Panc1 (cell line): ENCODE measurements at places on chromosomes 3 and 15.

DNA sequence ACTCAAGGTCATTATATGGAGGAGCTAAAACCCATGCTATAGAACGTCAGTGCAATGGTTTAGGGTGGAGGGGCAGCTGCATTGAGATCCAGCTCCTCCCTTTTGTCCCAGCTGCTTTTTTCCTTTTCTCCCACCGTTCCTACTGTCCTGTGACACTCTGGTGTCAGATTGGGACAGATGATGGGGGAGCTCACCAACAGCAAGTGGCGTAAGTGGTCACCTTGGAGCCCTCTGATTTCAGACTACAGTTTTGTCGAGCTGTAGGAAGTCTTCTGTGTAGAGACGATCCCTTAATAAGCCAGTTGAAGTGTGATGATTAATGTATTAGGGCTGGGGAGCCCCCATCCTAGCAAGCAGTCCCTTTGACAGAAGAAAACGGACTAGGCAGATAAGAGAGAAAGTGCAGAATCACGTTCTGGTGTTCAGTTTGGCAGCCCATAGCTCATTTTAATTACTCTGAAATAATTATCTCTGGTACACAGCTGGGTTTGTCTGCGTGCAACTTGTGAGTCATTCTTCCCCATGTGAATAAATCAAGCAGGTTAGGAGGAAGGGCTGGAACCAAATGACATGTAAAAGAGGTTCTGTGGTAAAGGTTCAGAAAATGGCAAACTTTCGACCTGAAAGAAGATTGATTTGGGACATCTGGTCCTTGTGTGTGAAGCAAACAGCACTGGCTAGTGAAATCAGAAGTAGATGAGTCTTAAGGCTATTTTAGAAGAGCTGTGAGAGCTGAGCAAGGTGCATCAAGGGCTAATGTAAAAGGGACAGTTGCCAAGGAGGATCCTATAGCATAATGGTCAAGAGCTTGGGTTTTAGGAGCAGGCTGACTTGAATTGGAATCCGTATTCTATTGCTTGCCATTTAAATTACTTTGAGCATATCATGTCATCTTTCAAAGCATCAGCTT lies 241.4 kb downstream of the EDEM1 start:
- DNase-seq = no peak

- no peak for DNase-seq
Measured at GRCh38 chr3:34008191-34008590, 209.8 kb downstream of the PDCD6IP start.

DNA sequence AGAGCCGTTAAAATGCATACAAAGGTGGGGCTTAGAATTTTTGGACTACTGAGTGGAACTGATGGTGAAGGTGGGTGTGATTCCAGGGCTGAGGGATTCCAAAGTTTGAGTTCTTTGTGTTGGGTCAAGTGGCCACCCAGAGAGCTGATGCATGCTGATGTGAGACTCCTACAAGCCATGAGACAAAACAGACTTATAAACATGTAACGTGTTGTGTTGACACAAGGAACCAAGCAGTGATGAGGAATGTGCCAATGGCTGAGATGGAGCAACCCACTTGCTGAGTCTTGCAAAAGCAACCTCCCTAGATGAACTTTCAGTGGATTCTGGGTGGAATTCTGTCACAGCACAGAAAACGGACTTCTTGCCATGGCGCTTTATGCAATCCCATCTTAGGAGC lies 289.0 kb downstream of the TLE3 start:
- no peak for DNase-seq

- no peak for DNase-seq
Measured at GRCh38 chr15:63483521-63484371, 20.6 kb upstream of the USP3 start.

DNA sequence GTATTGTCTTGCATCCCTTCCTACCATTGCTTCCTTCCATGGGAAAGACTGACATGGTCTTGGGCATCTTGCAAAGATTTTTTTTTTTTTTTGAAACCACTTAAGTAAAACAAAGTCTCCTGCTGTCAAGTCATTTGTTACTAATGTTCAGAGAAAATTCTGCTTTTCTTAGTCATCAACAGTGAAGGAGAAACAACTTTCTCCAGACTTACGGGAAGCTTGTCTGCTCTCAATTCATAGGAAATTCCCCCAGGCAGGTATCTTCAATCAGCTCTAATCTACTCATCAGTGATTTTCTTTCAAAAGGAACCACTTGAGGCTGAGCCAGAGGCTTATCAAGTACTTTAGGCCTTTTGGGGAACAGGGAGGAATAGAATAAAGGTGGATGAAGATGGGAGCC lies 15.9 kb upstream of the DRD3 start:
- no peak for DNase-seq

DNA sequence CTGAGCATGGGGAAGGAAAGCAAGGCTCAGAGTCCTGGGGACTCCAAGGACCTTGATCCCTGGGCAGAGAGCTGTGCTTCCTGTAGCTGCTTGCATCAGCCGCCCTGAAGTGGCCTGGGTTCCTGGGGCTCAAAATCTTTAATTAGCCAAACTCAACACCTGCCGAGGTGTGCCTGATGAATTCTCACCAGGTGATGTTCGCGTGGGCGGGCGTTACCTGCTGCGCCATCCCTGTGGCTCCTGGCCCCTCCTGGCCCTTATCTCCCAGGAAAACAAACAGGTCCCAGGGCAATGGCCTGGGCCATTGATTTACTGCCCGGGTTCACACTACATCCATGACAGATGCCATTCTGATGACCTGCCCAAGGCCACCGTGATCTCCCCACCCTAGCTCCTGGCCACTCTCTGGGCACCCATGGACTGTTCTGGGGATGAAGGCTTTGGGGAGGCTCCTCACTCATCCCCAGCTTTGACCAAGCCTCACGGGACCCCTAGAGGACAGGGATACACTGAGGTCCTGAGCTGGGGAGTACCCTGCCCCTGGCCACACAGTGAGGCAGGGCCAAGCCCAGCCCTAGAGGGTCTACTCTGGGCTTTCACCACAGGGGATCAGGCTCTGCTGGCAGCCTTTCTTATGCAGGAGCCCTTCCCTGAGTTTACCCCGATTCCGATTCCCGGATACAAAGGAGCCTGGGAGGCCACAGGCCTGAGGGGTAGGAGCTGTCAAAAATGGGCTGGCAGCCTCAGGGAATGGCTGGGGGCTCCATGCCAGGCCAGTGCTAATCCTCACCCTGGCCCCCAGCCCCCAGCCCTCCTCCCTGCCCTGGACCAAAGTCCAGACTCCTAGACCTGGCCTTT lies 5.7 kb downstream of the SLC38A3 start:
- no peak for DNase-seq

- DNase-seq = no peak
Measured at GRCh38 chr3:184778426-184779332, 33.3 kb upstream of the VPS8 start.

- DNase-seq = no peak
Measured at GRCh38 chr15:101310508-101310907, 15.5 kb upstream of the SNRPA1 start.

- DNase-seq = no peak
Measured at GRCh38 chr3:71252466-71252865, 331.1 kb downstream of the FOXP1 start.

DNA sequence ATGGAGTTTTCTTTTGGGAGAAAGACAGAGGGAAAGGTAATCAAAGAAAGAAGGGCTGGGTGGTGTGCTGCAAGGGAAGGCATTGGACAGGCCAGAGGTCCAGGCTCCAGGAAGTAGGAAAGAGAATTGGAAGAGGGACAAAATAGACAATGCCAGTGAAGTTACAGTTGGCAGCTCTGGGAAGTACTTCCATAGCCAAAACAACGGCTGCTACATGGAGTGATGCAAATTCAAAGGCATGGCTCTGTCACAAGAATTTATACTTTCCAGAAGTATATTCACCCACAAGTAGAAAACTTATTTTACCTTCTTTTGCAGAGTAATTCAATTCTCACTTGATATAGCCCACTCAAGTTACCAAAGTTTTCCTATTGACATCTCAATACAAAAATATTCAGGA lies 191.5 kb downstream of the TNIK start:
- DNase-seq = no peak

DNA sequence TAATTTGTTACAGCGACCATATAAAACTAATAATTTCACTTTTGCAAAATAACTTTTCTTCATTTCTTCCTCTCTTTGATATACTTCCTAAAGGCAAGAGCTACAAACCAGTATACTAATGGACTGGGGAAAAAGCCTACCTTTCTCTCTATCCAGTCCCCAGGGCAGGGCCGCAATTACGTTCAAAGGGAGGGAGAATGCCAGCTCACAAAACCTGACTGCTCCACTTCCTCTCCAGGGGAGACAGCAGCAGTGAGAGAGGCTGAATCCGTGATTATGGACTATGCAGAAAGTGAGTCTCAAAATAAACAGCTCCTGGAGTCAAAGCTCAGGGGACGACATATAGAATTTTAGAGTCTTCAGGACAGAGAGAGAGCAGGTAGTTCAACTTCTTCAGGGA lies 126.9 kb upstream of the HES1 start:
- DNase-seq = no peak

- DNase-seq = no peak
Measured at GRCh38 chr15:76338486-76339304, 2.1 kb downstream of the ISL2 start.

DNA sequence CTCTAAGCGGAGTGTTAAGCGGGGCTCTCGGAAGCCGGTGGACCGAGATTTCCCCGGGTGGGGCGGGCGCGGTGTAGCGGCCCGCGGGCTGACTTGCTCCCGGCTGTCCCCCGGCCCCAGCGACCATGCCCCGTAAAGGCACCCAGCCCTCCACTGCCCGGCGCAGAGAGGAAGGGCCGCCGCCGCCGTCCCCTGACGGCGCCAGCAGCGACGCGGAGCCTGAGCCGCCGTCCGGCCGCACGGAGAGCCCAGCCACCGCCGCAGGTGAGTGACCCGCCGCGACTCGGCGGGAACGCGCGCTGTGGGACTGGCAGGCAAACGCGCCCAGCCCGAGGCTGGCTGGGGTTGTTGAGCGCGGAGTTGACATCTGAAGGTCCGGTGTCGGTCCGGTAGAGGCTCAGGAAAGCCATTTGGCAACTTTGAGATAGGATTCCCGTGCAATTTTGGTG lies 1.3 kb downstream of the SMC4 start:
- no peak for DNase-seq

- no peak for DNase-seq
Measured at GRCh38 chr3:113736548-113737089, 9.4 kb downstream of the NAA50 start.

- DNase-seq = no peak
Measured at GRCh38 chr3:17579289-17580031, 163.0 kb downstream of the TBC1D5 start.

DNA sequence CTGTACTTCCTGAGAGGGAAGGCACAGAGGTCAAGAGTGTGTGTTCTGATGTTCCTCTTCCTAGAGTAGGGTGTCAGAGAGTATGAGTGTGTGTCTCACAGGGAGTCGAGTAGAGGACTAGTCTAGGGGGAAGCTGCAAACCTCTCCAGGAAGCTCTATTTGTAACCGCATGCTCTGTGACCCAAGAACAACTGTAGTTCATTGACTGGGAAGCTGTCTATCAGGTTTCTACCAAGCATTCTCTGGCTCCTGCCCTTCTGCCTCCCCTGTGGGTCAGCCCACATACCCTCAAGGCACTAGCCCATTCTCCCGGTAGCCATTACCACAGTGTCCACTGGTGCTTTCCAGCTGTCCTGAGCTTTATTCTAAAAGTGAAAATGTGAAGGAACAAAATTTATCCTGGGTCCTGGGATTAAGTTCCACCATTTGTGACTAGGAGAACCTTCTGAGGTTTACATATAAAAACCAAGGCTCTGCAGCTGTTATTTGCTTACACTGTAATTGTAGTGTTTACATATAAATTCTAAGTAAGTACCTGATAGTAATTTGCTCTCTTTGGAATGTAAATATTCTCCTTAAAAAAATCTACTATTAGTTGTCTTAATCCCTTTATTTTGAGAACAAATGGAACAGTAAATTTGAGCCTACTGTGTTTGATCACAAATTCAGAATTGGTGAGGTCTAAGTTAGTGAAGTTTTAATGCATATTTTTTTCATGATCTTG lies 40.7 kb downstream of the MYRIP start:
- DNase-seq = no peak

DNA sequence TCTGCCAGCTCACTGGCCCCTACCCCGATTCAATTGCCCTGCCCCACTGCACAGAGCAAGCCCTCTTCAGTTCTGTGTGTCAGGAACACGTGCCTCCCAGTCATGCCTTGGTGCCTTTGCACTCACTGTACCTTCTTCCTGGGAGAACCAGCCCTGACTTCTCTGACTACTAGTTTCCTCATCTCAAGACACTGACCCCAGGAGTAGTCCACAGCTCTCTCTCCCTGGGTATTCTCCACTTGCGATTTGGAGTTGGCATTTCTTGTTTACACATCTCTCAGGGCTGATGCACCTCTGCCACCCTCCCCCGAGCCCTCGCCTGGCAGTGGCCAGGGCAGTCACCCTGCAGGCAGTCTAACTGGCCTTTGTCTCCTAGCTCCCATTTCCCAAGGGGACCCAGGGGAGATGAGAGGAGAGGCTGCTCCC lies 5.7 kb downstream of the CISH start:
- DNase-seq = no peak

DNA sequence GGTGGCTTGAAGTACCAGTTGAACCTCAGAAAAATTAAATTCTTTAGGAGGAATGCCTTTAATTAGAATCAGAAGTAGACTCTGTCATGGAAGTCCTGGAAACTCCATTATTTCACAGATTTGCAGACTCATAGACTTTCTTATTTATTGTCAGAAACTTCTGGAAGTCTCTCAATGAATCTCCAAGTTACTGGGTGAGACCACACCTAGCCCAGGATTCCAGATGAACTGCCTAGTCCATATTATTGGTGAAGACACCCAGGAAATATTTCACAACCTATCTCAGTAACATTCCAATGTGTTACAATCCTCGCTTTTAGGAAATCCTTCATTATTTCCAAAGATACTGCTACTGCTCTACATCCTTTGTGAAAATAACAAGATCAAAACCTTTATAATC lies 6.5 kb upstream of the THBS1 start:
- DNase-seq = no peak

DNA sequence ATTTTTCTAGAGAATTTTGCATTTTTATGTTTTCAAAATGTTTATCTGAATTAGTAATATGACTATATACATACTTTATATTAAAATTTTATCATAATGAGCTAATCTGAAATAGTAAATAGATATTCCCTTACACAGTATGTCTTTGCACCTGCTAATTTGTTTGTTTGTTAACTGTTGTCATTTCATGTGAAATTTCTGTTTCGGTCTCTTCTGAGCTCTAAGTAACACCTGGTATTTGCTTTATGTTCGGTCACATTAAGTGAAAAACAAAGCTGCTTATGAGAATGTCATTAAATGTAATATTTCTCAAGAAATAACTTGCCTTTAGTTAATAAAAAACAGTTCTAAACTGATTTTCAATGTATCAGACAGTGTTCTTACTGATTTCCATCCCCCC lies 61.1 kb downstream of the FNDC3B start:
- DNase-seq = no peak

DNA sequence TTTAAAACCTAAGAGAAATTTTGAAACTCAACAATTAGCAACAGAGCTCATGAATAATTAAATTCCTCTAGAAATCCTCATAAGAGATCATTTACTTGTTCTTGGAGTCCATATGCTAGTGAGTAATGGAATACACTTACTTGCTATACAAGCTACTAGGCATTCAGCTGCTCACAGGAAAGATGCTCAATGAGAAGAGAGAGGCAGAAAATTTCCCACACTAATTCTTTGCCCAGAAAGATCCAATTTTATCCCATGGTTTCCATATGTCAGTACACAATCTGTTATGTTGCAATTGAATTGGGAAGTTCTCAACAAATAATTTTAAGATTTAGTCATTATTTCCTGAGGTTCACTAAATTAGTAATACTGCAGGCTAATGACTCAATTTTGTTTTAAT lies 310.4 kb downstream of the RYR3 start:
- no peak for DNase-seq

- no peak for DNase-seq
Measured at GRCh38 chr3:53084310-53085001, 38.6 kb upstream of the SFMBT1 start.

GRCh38 chr3:3027976-3028567 lies 82.1 kb downstream of the IL5RA start:
- DNase-seq = no peak
